ENCODE measurements at places on chromosomes 7 and 10.

- no peak for DNase-seq
Measured at GRCh38 chr7:2079332-2080059, 153.2 kb downstream of the MAD1L1 start.

- no peak for DNase-seq
Measured at GRCh38 chr7:139589474-139589873, 66.0 kb downstream of the CLEC2L start.

- no peak for DNase-seq
Measured at GRCh38 chr7:132876576-132876975, 205.3 kb downstream of the CHCHD3 start.

DNA sequence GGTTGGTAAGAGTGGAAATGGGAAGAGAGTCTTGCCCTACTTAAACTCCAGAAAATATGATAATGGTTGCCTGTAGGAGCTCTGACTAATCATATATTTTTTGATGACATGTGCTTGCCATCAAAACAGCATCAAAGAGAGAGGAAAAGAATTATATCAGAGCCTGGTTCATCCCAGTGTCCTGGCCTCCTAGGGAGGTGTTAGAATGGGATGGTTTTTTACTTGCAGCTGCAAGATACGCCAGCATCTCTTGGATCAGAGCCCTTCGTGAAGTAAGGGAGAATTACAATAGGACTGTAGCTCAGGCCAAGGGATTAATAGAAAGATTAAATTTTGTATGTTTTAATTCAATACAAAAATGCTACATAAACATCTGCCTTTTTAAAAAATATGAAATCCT lies 177.6 kb upstream of the HDAC9 start:
- DNase-seq, result no peak

DNA sequence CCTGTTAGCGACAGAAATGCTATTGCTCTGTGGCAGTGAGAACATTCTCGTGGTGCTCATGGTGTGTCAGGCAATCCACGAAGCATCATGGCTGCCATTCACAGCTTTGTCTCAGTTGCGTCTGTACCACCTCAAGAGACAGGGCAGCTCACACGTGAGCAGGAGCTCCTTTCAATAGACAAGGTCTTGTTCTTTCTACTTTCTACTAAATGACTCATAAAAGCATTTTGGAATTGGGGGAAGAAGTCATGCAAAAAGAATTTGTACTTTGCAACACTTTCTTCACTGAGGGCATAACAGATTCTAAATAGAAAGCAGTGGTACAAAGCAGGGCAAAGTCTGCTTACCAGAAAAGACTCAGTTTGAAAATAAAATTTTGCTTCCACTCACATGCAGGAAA lies 638.5 kb downstream of the PHTF2 start:
- no peak for DNase-seq

DNA sequence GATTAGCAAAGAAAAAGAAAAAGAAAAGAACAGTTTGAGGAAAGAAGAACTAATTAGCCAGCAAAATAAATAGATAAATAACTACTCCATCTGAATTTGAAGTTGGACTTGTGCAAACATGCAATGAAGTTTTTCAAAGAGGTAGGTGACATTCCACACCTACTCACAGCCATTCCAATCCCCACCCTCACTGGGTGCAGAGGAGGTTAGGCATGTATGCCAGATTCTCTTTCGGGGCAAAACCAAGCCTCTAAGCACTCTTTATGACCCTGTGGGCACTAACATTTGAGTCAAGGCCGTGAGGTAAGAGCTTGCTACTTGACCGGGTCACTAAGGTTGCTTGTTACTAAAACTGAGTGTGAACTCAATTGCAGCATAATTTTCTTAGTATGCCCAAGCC lies 108.4 kb upstream of the SEMA3A start:
- no peak for DNase-seq

- no peak for DNase-seq
Measured at GRCh38 chr7:99719996-99720769, 14.8 kb downstream of the CYP3A7 start.

GRCh38 chr10:93435621-93436397 lies 46.3 kb downstream of the MYOF start:
- DNase-seq, result peak; percentile 36

- peak; percentile 63 for DNase-seq
Measured at GRCh38 chr10:130809181-130809580, 502.3 kb downstream of the TCERG1L start.

GRCh38 chr7:88477976-88478375 lies 171.3 kb upstream of the STEAP4 start:
- no peak for DNase-seq

DNA sequence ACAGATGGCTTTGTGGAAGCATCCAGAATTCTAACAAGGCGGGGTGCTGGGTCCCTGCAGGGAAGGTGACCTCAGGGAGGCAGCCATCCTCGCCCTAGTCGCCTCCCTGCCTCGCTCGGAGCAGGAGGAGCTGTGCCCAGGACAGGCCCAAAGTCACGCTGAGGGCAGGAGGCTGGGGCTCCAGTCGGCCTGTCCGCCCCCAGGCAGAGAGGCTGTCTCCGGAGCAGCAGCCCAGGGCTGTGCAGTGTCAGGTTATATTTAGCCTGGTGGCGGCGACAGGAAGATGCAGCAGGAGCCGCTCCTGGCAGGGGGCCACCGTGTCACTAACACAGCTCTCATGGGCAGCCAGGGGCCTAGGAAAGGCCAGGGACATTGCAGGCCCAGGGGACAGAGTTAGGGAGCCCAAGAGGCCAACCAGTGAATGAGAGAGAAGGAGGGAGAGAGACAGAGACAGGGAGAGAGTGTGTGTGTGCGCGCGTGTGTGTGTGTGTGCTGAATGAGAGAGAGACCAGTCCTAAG lies 13.5 kb downstream of the KCNH2 start:
- DNase-seq, result no peak

- no peak for DNase-seq
Measured at GRCh38 chr7:542713-543500, 23.3 kb upstream of the PDGFA start.

DNA sequence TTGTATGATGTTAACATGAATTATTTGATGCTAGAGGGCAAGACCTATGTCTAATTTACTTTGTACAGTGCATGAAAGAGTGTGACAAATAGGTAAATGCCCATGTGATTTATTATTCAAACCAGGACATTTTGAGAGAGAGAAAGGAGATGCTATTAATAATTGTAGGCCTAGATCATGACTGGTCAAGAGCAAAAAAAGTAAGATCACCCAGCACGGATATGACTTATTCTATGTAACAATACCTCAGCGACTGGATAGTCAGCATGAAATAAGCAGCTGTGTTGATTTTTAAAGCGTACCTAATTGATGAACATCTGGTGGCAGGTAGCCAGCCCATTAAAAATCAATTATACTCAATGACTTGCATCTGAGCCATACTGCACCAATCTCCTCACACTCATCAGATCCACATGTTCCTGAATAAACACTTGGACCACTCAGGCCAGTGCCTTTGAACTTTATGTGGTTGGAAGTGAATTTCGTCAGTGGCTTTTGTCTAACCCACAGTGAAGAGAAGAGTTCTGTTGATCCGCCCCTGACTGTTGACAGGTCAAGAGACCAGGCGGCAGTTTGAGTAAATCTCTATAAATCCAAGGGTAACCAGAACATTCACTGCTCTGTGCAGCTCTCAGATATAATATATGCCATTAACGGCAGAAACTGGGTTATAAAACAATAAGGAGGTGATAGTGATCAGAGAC lies 435.3 kb downstream of the MDFIC start:
- no peak for DNase-seq

DNA sequence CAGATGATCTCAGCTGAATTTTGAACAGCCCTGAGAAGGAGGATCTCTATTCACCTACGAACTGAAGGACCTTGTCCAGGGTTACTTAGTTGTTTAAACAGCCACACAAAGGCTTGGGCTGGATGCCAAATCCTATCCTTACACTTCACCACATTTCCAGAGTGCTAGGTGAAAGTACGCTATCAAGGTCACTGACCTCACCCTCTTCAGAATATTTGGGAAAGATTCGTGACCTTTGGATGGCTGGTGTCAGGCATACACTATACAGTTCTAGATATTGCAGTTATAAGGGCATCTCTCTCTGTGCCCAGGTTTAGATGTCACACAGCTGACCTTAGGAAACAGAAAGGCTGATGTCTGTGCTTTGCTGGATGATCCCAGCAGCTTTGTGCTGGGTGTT lies 61.2 kb upstream of the ABLIM1 start:
- DNase-seq, result no peak

DNA sequence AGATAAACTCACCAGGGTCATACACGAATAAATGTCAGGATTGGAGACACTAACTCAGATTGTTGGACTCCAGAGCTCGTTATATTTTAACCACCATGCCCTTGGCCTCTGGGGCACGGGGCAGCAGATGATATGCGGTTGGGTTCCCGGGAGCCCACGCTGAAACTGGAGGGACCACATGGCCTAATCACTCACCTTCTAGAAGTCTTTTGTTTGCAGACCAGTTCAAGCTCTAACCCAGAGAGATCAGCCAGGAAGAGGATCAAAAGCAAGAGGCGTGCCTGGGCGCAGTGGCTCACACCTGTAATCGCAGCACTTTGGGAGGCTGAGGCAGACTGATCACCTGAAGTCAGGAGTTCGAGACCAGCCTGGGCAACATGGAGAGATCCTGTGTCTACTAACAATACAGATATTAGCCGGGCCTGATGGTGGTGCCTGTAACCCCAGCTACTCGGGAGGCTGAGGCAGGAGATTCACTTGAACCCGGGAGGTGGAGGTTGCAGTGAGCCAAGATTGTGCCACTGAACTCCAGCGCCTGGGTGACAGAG lies 42.6 kb upstream of the ECHDC3 start:
- no peak for DNase-seq

- no peak for DNase-seq
Measured at GRCh38 chr7:148058092-148058491, 532.5 kb upstream of the C7orf33 start.

DNA sequence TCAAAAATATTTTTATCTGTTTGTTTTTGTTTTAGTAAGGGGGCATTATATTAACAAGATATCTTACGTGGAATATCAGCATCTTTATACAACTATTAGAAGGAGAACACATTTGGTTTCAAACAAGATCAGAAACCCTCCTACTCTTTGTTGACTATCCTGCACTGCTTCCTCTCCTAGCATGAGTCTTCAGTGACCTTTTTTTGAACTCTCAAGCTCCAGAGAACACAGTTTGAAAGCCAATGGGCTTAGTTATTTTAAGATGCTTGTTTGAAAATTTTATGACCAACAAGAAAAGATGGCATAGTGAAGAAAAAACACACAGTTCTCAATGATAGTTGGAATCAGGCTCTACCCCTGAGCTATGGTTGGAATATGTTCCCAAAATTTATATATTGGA lies 37.2 kb upstream of the RTKN2 start:
- no peak for DNase-seq

DNA sequence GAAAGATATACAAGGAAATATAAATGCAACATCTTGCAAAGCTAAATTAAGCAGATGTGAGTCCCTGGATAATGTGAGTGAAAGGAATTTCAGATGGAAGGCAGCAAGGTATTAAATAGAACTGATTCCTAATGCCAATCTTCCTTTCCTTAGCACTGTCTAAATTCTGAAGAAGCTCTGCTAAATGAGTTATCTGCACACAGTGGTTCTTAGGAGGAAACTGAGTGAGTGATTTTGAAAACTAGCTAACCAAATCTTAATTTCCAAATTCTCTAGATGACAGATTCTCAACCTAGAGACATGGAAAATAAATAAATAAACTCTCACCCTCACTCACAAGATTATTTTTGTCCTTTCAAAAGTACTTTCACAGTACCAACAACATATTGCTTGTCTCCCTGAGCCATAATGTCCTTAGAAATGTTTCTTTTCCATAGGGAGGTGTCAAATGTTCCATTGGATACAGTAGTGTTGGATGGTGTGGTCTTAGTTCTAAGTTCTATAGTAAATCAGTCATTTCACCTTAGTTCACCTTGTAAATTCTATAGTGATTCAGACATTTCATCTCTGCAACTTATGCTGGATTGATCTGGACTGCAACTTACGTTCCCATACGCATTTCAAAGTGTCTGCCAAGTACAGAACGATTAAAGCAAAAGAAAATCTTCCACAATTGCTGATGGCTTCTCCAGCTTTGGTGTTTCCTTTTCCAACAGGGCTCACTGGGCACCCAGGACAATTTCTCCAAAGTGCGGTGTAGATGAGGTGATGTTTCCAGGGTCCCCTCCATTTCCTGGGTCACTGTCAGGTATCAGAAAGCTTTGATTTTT lies 145.4 kb upstream of the FAM171A1 start:
- DNase-seq, result no peak

- no peak for DNase-seq
Measured at GRCh38 chr7:30873656-30874055, 38.0 kb upstream of the AQP1 start.

DNA sequence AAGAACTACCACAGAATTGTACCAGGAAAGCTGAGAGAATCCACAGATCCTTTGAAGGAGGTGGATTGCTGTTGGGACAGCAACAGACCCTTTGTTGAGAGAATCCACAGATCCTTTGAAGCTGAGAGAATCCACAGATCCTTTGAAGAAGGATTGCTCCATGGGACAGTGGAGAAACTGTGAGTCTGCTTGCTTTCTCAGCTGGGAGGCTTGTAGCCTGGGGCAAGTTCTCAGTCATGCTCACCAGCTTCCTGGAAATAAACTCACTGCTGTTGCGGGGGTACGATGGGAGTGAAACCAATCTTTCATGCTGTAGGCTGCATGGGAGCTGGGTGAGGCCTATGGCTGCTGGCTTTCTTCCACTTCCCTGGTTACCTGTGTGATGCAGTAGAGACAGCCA lies 106.3 kb downstream of the C7orf25 start:
- no peak for DNase-seq

GRCh38 chr7:148319316-148319808 lies 271.2 kb upstream of the C7orf33 start:
- no peak for DNase-seq

DNA sequence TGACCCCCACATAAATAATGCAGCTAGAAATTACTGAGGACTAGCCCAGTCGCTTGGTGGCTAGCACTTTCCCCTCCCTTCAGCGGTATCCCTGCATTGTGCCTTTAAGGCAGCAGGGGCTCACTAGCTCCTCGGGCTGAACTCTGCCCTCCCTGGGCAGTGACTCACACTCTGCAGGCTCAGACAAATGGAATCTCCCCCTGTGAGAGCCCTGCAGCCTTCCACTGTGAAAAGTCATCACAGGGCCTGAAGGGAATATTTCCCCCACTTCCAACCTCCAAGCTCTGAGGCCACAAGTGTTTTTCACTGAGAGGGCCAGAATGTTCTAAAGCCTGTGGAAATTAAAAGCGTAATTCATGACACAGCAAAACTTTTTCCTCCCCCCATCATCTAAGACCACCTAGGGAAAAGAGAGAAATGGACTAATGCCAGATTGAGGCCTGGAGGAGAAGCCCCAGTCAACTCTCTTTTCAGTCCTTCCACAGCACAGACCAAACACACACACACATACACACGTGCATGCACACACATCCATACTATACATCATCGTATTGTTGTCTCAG lies 93.6 kb upstream of the COL1A2 start:
- peak; percentile 83 for DNase-seq
